ENCODE measurements at places on chromosomes 2 and 18.

GRCh38 chr2:88698027-88698413 lies 6.5 kb downstream of the RPIA start:
- DNase-seq = no peak

DNA sequence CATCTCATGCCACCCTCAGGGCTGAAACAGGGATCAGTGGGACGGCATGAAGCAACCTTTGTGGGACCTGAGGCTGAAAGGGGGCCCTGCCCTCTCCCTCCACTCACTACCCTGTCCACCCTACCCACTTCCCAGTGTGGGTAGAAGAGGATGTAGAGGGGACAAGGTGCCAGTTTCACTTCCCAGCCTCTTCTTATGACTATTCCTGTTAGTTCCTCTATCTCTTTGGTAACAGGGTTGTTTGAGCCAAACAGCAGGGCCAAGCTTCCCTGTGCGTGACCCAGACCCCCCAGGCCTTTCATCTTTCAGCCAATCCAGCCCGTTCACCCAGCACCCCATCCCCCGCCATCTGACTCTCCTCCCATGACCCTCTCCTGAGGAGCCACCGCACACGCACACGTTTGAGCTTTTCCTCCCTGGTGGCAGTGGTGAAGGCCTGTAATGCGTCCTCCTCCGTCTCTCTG lies 82.3 kb downstream of the STPG4 start:
- no peak for DNase-seq

GRCh38 chr2:198448789-198449188 lies 644.4 kb downstream of the PLCL1 start:
- DNase-seq = no peak

- DNase-seq = no peak
These were observed 1404.3 kb downstream of the SUCLG1 start for GRCh38 chr2:83054751-83055150.

- DNase-seq = no peak
These were observed 28.5 kb downstream of the DAPL1 start for GRCh38 chr2:158823486-158824237.

DNA sequence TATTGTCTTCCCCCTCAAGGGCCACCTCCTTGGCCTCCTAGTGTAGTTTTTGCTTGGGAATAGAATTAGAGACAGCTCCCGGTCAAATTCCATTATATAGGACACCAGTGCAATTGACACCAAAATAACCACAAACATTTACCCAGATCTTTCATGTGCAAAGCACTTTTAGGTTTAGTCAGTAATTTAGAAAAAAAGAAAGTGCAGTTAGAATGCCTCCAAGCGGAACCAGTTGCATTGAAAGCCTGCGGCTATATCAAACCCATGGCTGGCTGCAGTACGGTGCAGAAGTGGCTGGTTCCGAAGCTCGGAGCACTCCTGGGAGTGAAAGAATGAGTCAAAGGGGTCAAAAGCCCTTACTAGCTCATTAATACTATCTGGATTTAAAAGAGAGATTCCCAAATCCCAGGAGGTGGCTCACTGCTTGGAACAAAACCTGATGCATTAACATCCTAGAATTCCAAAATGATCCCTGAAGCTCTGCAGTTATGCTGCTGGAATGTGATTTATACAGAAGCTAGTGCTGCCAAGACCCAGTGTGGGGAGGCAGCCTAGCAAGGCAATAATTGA lies 432.2 kb upstream of the KLHL29 start:
- DNase-seq = no peak

- no peak for DNase-seq
These were observed 42.2 kb downstream of the SCN2A start for GRCh38 chr2:165281387-165281786.

- no peak for DNase-seq
These were observed 82.3 kb upstream of the FAM98A start for GRCh38 chr2:33681364-33681757.

DNA sequence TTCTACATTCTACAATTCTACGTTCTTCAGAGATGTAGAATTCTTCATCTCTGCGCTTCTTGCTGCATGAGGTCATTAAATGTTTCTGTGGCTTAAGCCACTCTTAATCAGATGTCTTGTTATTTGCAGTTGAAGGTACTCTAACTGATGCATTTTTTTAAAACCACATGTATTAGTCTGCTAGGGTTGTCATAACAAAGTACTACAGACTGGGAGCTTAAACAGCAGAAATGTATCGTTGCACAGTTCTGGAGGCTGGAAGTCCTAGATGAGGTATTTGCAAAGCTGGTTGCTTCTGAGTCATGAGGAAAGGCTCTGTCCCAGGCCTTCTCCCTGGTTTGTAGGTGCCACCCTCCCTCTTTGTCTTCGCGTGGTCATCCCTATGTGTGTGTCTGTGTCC lies 176.3 kb upstream of the GLI2 start:
- DNase-seq = peak; percentile 92

- no peak for DNase-seq
These were observed 635.9 kb downstream of the SUCLG1 start for GRCh38 chr2:83823229-83823628.

Data from fibroblast of villous mesenchyme (primary cell).